ENCODE measurements at places on chromosomes 2 and 18.

DNA sequence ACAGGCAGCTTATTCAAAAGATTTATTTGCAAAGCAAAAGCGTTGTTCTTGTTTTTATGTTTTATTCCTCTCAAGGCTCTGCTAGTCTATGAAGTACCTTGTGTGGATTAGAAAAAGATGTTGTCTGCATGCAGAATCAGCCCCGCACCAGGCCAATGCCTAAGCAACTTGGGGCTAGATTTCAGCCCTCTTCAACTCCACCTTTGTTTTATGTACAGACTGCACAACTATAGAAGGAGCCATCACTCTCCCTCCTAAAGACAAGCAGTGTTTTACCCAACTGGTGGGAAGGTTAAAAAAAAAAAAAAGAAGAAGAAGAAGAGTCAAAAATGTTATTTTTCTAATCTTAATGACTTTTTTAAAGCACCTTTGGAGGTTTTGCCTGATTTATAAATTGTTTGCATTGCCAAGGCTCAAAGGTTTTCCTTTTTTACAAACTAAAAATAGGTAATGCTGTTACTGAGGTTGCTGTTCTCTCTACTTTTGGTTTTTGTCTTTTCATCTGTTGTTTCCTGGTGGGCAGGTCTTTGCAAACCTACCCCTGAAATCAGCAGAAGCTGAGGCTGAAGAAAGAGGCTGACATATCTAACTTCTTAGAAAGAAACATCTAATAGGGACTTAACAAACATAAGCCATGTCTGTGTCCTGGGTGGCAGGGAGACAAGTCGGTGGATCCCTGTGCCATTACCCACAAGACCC lies 164.0 kb downstream of the SLC39A10 start:
- DNase-seq = no peak

DNA sequence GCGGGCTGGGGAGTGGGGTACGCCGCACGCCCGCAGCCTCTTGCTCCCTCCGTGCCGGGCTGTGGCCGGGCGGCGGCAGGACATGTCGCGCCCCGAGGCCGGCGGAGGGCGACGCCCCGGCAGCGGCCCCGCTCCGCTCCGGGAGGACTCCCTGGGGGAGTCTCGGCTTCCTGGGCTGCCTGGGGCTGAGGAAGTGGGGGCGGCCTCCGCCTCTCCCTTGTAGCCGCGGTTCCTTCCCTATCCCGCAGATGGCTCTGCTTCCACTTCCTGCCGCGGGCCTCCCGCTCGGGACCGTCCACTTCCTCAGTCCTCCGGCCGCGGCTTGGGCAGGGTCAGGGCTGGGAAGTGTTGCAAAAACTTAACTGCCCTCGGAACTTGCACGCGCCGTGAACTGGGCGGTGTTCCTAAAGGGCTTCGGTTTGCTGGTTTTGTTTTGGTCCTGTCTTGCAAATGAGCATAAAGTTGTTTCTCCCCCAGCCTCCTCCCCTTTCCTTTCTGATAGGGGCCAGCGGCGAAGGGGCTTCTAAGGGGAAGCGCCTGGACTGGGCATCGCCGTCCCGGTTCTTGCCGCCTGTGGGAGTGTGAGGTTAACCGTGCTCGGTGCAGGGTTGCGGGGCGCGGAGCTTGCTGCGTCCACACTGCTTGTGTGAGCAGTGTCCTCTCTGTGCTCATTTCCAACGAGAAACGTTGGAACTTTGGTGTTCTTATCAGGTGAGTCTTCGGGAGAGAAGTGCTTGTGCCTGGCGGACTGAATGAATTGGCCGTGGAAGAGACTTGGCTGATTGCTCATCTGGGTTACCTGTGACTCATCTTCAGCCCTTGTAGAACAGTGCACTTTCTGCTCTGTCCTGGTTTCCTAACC lies 600 bp downstream of the RALB start:
- DNase-seq = peak; percentile 66

DNA sequence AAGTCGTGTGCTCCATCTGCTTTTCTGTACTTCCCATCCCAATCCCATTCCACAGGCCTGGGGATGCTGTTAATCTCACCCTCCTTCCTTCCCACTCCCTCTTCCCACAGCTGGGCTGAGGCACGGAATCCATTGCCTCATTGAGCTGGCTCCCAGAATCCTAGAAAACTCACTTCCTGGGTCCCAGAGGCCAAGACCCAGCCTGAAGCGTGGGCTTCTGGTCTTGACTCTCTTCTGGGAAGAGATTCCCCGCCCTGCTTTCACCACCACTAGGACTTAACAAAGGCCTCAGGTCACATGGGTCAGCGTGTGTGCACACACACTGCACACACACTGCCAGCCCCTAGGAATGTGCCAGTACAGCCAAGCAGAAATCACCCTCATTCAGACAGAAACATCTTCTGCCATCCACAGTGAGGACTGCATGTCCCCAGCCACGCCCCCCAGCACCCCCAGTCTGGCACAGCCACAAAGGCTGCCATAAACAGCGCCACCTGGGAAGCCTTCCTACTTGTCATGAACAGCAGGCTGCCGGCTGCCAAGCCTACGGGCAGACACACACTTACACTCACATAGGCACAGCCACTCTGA lies 165.8 kb downstream of the TNS1 start:
- no peak for DNase-seq

DNA sequence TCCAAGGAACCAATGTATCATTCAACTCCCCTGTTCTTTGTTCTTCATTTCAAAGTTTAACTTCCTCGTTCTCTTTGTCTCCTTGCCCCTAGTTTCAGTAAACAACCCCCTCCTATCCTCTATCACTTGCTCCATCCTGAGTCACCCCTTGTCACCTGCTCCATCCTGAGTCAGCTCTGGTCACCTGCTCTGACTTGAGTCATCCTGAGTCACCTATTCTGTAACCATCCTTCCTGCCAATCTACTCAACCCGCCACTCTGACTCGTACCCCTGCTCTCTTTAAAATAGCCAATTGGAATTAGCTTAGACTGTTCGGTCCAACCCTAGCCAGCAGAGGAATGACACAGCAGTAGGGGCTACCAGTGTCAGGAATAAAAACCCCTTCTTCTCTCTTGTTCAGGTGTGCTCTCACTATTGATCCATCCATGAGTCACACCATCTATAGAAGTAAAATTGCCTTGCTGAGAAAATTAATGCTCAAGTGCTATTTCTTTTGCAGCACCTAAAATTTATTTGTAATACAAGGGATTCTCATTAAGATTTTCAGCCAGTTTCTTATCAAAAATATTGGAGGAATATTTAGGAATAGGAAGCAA lies 326.8 kb downstream of the AKAIN1 start:
- DNase-seq = no peak

- no peak for DNase-seq
Observed at GRCh38 chr2:157229572-157229971, 27.9 kb upstream of the GALNT5 start.

- DNase-seq = no peak
Observed at GRCh38 chr2:213416832-213417231, 132.6 kb downstream of the SPAG16 start.

DNA sequence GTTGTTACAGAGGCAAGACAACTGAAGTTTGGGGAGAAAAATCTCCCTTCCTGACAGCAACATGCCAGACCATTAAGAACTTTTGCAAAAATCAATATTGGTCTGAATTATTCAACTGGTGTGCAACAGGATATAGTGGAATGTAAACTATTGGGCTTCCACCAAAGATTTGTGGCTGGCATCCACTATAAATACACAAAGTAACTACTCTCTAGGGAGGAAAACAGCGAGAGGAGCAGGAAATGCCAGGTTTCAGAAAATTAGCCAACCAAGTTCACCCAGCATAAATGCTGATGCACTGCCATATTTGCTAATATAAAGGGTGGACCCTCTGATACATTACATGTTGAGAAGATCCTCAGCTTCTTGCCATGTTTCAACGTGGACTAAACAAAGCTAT lies 267.6 kb upstream of the LYPD1 start:
- DNase-seq = no peak

DNA sequence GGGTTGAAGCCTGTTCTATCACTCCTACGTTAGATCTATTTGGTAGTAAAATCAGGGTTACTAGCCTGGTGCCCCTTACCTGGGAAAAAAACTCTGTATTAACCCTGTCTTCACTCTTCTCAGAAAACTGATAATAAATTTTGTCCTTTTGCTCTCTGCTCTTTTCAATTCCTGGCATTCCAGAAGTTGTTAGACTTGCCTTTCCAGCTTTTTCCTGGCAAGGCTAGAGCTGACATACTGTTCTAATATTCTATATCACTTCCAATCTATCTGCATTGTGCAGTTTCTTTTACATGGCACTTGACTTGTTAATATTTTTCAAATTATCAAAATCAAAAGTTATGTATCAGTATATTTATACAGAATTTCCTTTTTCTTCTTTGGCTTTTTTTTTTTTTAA lies 162.2 kb downstream of the FIGN start:
- DNase-seq = no peak

- no peak for DNase-seq
Observed at GRCh38 chr18:38933322-38933721, 1367.7 kb upstream of the CELF4 start.

- no peak for DNase-seq
Observed at GRCh38 chr2:30608643-30609042, 161.6 kb downstream of the LCLAT1 start.
